Fibroblast of skin of left quadriceps (primary cell): ENCODE measurements at places on chromosomes 1 and 21.

DNA sequence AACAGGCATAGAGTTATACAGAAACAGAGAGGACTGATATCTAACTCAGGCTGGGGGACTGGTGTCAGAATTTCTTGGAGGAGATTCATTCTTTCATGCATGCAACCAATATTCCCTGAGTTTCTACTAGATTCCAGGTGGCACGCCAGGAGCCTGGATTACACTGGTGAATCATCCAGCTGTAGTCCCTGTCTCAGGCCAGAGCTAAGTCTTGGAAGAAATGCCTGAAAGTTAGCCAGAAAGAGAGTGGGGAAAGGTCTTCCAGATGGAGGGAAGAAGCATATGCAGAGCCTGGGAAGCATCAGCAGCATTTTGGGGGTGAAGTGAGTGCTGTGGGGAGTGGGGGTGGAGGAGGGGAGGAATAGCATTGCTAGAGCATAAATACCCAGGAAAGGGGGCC, 239.1 kb downstream of the OMA1 start:
- no peak for DNase-seq

DNA sequence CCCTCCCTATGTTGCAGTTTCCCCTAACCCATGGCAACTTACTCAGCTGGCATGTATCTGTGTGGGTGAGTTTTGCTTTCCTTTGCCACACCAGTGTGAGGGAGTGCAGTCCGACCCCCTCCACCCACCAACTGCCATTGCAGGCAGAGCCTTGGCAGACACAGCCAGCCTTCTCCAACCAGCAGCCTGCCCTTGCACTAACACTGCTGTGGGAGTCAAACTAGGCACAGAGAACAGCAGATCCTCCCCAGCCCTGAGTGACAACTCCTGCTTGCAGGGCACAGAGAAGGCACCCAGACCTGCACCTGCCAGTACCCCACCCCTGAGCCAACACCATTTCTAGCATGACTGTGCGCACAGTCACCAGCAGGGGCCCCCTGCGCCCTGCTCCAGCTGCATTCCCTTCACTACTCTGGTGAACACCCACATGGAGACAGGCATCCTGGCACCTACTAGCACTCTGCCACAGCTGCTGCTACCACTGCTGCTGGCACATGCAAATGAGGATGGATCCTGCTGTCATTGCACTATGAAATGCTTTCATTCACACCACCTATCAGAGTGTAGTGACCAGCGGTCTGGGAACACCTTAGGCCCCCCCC, 98.4 kb downstream of the MAGI3 start:
- DNase-seq: no peak

GRCh38 chr1:11592752-11593151, 61.5 kb downstream of the FBXO2 start:
- DNase-seq: no peak

GRCh38 chr21:40760821-40761220, 86.1 kb downstream of the DSCAM start:
- peak; percentile 15 for DNase-seq

DNA sequence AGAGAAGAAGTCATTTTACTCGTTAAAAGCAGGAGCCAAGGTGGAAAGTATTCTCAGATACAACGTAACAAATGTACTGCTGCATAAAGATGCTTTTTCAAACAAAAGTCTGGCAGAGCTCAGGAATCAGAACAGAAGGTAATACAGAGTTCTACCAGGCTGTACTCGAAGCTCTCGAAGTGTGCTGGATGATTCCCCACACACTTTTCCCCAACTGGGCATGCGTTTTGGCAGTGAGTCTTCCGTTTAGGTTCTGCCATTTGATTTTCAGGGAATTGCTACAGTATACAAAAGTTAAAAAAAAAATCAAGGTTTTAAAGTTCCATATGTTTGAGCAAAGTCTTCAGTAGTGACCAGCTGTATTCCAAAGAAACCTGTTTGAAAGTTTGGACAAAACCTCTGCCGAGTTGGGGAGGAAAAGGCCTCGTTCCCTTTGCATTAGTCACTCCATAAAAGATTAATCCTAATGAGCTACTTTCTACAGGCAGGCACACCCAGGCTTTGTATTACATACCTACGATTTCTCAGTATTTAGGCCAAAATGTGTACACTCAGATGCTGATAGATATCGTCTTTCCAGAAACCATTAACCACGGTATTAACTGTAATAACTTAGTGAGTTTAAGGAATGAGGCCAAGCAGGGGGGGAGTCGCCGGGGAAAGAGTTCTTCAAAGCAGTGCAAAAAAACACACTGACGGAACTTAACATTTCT, 477.1 kb downstream of the LMO4 start:
- DNase-seq: peak; percentile 77

- peak; percentile 63 for DNase-seq
Measured at GRCh38 chr1:46687093-46687659, 15.5 kb downstream of the TEX38 start.
